ENCODE measurements at places on chromosomes 7 and 10.

DNA sequence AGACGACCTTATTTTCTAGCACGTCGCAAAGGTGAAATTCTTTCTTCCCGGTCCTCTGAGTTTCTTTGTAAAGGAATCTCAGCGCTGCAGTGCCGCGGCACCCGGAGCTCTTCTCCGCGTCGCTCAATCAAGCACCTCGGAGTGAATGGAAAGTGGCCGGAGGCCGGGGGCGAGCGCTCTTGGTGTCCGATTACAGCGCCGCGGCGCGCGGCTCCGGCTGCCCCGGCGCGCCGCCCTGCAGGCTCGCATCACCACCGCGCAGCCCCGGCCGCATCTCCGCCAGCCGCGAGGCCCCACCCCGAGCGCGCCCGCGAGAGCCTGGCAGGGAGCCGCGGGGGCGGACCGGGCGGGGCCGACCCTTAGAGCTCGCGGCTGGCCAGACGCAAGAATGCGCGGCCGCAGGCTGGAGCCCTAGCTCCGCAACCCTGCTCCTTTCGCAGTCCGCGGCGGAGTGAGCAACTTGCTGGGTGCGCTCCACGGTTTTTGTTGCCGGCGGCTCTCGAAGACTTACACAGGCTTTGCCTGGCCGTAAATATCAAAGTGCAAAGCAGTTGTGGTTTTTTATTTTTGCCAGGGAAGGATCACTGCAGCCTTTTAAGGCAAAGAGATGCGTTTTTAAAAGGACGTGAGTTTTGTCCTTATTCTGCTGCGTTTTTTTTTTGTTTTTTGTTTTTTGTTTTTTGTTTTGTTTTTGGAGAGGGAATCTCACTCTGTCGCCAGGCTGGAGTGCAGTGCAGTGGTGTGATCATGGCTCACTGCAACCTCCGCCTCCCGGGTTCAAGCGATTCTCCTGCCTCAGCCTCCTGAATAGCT is at the start of gene SEMA3C:
TSS of gene SEMA3C (minus strand) at position 143 of the 813 bp plus-strand sequence. CDS start 2,270 bp downstream, outside the sequence.
- peak; percentile 18 for DNase-seq

- no peak for DNase-seq
Measured at GRCh38 chr7:102185796-102186195, 100.9 kb upstream of the SH2B2 start.

- DNase-seq, result no peak
Measured at GRCh38 chr10:69367469-69367868, 49.2 kb downstream of the TACR2 start.

GRCh38 chr7:138654616-138655015 is 46.5 kb downstream of the SVOPL start:
- DNase-seq, result no peak

DNA sequence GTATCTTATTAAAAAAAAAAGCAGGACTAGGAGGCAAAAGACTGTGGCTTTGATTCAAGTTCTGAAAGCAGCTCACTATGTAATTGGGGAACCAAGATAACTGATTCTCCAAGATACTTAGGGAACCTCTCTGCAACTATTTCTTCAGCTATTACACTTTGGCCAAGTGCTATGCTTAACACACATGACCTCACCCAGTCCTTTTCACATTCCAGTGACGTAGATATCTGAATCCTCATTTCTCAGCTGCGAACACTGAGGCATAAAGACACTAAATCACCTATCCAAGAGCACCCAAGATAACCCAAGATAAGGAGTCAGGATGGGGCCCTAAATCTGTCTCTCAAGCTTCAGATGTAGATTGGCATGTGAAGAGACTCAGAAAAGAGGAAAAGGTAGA is 133.6 kb downstream of the GLI3 start:
- no peak for DNase-seq

DNA sequence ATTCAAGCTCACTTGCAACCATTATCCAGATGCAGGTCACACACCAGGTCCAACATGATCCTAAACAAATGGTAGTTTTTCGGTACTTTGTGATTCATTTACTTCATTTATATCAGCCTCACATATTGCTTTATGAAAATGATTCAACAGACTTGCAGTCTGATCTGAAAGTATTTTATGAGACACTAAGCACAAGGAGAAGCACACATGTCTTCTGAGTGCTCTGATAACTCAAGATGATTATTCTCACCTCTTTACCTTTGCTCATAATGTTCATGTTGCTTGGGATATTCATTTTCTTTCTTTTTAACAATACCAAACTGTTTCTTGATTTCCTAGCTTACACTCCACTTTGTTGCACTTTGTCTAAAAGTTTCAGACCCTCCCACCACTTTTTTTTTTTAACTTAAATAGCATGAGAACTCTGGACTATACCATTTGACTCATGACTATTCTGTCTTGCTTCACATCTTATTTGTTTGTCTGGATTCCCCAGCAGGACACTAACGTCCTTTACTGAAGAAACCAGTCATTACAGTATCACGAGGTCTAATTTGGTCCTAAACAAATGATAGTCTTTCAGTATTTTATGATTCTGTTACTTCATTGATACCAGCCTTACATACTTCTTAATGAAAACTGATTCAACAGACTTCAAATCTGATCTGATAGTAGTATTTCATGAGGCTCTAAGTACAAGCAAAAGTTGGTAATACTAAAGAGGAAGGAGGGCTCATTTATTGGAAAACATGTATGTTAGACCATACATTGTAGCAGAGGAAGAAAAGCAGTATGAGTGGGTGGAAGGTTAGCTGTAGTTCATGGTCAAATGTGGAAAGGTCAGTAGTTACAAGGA is 171.8 kb upstream of the AHR start:
- DNase-seq, result no peak

GRCh38 chr7:108413337-108413736 is 42.9 kb downstream of the NRCAM start:
- no peak for DNase-seq

DNA sequence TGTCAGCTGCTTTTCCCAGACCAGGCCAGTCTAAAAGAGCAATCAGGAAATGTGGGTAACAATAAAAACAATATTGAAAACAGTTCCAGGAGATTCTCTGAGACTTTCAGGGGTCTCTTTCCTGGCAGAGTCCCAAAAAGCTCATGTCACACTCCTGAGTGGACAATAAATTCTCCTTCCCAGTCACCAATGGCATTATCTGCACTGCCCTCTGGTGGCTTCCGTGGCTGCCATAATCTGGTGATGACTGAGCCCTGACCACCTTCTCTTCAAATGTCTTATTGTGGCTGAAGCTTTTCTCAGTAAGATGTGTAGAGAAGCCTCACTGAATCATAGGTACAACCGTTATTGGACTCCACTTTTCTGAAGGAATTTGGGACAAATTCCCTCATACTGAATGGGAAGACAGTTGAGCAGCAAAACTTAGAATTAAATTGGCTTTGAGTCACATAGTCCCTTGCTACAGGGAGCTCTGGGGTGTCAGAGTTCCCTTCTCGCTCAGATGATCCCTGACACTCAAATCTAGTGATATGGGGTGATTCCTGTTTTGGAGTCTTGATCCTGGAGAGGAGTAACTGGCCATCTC is 24.4 kb upstream of the ASAH2 start:
- DNase-seq, result peak; percentile 13

DNA sequence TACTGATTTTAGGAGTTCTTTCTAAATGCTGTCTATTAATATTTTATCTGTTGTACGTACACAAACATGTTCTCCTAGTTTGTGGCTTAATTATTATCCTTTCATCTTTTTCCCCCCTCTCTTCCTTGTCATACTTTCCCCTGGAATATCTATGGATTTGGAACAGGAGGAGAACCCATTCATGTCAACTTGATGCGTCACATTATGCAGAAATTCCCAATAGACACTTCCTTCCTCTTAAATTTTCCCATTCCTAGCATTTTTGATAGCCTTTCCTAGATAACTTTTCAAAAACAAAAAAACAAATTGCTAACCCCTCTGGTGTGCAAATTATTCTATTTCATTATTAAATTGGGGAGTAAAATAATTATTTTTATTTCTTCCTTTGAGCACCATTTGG is 36.2 kb downstream of the SLC35B4 start:
- DNase-seq, result no peak

- DNase-seq, result no peak
Measured at GRCh38 chr7:15606561-15606960, 44.7 kb upstream of the AGMO start.

GRCh38 chr7:88003581-88003980 is 69.5 kb downstream of the ADAM22 start:
- DNase-seq, result no peak

DNA sequence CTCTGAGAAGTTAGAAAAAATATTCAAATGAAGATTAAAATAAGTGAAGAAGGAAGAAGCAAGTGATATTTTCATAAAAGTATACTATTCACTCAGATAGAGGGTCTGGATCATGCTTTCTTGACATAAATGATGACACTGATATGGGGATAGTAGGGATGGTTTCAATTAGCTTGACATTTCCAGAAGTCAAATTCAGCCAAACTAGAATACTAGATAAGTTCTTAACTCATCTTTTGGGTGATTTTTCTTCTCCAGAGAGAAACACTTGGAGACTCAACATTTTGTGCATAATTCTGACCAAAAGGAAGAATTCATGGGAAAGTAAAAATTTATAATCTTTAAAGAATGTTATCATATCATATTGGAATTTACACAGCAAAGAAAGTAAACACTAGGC is 152.0 kb upstream of the LRGUK start:
- DNase-seq, result no peak

GRCh38 chr7:101553018-101553770 is 75.9 kb downstream of the MYL10 start:
- no peak for DNase-seq

- no peak for DNase-seq
Measured at GRCh38 chr7:30845426-30846135, 66.1 kb upstream of the AQP1 start.

- DNase-seq, result peak; percentile 42
Measured at GRCh38 chr7:155412416-155413253, 45.3 kb upstream of the EN2 start.

DNA sequence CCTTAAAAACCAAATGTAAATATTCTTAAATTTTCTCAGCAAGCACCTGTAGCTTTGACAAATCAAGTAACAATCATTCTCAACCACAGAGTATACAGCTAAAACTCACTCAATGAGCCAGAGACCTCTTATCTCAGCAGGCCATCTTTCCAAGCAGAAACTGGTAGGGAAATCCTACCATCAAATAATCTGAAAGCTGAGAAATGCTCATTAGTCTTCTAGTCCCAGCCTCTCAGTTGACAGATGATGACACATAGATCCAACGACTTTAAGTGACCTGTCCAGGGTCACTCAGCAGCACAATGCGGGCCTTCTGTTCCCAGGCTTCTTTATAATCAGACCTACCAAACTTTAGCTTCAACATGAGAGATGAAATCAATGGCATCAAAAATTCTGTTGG is 184.6 kb downstream of the SGMS1 start:
- DNase-seq, result no peak

- DNase-seq, result no peak
Measured at GRCh38 chr7:30476459-30477145, 2.0 kb downstream of the NOD1 start.

DNA sequence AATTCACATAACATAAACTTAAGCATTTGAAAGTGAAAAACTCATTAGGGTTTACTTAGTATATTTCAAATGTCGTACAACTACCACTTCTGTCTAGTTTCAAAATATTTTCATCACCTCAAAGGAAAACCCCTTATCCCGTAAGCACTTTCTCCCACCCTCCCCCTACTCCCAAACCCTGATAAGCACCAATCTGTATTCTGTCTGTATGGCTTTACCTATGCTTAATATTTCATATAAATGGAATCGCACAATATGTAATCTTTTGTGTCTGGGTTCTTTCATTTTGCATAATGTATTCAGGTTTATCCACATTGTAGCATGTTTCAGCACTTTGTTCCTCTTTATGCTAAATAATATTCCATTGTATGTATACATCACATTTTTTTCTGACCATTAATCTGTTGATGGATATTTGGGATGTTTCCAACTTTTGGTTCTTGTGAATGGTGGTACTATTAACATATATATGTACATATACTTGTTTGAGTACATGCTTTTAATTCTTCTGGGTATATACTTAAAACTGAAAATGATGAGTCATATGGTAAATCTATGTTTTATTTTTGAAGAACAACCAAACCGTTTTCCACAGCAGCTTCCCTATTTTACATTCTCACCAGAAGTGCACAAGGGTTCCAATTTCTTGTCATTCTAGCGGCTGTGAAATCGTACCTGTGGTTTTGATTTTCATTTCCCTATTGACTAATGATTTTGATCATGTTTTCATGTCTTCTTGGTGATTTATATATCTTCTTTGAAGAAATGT is 6.2 kb upstream of the STARD3NL start:
- DNase-seq, result no peak

DNA sequence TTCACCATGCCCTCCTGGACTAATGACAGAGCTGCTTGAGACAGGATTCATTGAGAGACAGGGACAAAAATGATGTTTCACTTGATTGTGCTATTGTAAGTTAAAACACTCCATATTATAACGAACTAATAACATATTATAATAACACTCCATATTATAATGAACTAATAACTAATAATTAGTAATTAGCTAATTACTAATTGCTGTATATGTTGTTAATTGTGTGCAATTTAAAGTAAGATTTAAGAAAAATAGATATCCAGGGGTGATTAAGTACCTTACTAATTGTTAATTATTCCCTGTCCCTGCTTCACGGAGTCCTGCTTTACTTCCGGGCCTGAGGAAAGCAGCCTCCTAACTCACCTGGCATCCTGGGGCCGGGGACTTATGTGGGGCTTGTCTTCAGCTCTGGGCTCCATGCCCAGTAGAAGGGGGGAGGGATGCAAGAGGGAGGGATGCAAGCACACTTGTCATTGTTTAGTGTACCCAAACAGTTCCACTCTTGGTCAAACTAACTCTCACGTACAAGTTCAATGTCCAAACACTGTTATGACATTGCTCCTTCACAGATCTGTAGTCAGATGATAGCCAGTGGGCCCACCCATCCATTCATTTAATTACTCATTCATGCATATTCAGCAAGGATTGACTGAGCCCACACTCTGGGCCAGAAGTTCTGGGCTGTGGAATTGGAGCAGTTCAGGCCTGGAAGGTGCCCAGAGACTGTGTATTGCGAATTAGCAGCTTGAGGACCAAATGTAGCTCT is 53.8 kb downstream of the COL13A1 start:
- DNase-seq, result no peak

- DNase-seq, result no peak
Measured at GRCh38 chr10:69577268-69578232, 4.3 kb upstream of the NEUROG3 start.

GRCh38 chr10:16953270-16953669 is 136.0 kb upstream of the RSU1 start:
- DNase-seq, result no peak

GRCh38 chr10:55782181-55782580 is 578.9 kb downstream of the ZWINT start:
- DNase-seq, result no peak

- no peak for DNase-seq
Measured at GRCh38 chr7:37074370-37074769, 350.1 kb upstream of the AOAH start.

GRCh38 chr7:70271617-70272081 is 673.4 kb downstream of the AUTS2 start:
- no peak for DNase-seq
